Cardiac fibroblast (primary cell): ENCODE measurements at places on chromosomes 4 and X.

- no peak for DNase-seq
These were observed 22.0 kb downstream of the CXCL8 start for GRCh38 chr4:73762409-73762808.

DNA sequence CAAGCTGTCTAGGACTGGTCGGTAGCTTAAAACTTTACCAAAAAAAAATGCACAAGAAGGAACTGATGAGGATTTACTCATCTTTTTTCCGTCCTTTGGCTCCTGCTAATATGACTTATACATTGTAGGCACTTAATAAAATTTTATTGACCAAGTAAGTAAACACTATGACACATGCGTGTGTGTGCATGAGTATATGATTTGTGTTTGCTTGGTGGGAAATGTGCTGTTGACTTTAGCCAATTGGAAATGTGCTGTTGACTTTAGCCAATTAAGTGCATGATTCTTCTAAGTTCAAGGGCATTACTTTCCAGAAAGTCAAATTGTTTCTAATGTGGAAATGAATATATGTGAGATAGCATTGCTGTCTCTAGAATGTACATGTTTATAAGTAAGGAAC is 78.3 kb downstream of the FIP1L1 start:
- no peak for DNase-seq

GRCh38 chr4:87975466-87975865 is at the start of gene SPP1:
Gene SPP1, plus strand, starts transcription at chr4:87975714. Its CDS starts 1,182 bp downstream, at chr4:87976896.
- DNase-seq: no peak

DNA sequence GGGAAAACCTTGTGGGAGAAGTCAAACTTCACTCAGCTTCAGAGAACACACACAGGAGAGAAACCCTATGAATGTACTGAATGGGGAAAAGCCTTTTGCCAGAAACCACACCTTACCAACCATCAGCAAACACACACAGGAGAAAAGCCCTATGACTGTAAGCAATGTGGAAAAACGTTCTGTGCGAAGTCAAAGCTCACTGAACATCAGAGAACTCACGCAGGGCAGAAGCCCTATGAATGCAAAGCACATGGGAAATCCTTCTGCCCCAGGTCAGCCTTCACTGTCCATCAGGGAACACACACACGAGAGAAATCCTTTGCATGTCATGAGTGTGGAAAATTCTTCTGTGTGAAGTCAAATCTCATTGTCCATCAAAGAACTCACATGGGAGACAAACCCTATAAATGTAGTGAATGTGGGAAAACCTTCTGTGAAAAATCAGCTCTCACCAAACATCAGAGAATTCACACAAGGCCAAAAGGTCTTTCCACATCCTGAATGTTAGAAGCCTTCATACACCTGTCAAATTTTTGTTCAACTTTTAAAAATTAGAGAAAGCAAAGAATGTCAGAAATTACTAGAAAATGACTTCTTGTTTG is 199.4 kb downstream of the SMIM20 start:
- DNase-seq: no peak

DNA sequence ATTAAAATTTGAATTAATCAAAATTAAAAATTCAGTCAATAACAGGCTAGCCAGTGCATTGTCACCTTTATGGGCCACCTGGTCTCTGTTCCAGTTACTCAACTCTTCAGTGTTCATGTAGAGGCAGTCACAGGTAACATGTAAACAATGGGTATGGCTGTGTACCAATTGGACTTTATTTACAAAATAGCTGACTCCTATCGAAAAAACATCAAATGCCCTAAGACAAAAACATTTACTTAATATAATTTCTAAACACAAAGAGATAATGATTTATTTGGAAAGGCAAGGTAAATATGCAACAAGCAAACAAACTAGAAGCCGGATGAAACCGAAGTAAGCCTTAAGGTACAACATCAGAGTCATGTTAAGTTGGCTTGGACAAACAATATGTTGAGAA is 8.8 kb downstream of the TMEM150C start:
- no peak for DNase-seq

- no peak for DNase-seq
These were observed 109.0 kb downstream of the ANTXR2 start for GRCh38 chr4:79964020-79964399.

GRCh38 chr4:2906218-2906617 is 57.0 kb downstream of the NOP14 start:
- DNase-seq: no peak
